ENCODE measurements at places on chromosomes 5 and 9.

DNA sequence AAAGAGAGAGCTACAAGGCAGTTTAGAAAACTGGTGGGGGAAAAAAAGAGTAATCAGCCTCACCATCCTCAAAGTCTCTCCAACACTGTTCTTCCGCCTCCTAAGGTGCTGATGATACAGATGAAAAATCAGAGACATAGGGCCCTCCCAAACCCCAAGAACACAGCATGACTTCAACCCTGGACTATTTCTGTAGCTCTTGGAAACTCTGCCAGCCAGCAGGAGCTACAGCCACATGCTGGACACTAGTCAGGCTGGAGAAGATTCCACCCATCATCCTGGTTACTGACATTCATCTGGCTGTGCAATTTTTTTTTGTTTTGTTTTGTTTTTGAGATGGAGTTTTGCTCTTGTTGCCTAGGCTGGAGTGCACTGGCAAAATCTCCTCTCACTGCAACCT lies 42.4 kb downstream of the OXCT1 start:
- DNase-seq = no peak

- DNase-seq = no peak
These were observed 45.1 kb downstream of the OSTF1 start for GRCh38 chr9:75133396-75133795.

DNA sequence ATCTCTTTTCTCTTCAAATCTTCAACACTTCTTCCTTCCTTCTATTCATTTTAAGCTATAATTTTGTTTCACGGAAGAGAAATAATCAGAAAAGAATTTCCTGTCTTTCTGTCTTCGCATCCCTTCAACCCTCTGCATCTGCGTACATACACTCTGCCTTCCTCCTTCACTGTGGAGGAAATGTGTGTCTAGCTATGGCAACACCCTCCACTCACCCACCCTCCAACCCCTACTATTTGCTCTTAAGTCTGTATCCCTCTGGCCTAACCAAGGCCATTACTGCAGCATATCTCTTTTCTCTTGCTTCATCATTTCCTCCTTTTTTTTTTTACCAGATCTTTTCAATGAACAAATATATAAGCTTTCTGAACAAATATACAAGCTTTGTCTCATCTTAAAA lies 105.7 kb upstream of the NUDT12 start:
- DNase-seq = no peak

DNA sequence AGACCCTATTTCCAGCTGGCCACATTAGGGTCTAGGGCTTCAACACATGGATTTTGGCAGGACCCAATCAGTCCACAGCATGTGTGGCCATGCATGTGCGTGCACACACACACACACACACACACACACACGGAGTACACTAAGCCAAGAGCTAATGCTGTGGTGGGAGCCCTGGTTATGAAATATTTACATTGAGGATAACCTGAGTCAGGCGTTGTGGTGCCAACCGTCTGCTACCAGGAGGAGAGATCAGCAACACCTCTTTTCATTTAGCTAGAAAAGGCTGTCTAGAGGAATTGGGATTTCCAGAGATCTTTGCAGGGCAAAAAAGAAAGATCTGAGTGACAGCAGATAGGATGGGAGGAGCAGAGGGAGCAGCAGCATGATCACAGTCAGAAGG lies 141.5 kb downstream of the TRPM3 start:
- no peak for DNase-seq

- no peak for DNase-seq
These were observed 101.2 kb downstream of the AOPEP start for GRCh38 chr9:94827584-94828304.

DNA sequence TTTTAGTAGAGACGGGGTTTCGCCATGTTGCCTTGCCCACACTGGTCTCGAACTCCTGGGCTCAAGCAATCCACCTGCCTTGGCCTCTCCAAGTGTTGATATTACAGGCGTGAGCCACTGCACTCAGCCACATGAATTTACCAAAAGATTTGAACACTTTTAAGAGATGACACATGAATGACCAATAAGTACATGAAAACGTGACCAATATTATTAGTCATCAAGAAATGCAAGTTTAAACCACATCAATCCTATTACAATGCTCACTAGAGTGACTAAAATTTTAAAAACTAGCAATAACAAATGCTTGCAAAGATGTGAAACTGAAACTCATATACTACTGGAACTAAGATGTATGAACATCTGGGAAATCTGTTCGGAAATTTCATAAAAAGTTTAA lies 54.3 kb downstream of the NR6A1 start:
- DNase-seq = no peak

- DNase-seq = no peak
These were observed 41.0 kb upstream of the GFPT2 start for GRCh38 chr5:180394031-180394636.

- no peak for DNase-seq
These were observed 34.9 kb upstream of the B4GALT1 start for GRCh38 chr9:33202018-33202417.

DNA sequence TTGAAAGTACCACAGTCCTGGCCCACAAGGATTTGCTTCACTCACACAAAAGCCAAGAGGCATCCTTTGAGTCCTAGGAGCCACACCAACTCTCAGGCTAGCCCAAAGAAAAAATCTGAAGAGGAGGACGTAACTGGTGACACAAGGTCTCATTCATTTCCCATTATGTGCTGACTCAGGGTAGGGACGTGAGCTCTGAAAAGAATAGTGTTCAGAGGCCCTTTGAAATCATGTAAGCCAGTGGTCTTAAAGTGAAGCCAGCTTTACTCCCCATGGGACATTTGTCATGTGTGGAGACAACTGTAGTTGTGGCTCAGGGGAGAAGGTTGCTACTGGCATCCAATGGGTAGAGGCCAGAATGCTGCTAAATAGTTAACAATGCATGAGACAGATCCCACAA lies 332.4 kb downstream of the KCTD16 start:
- DNase-seq = no peak

DNA sequence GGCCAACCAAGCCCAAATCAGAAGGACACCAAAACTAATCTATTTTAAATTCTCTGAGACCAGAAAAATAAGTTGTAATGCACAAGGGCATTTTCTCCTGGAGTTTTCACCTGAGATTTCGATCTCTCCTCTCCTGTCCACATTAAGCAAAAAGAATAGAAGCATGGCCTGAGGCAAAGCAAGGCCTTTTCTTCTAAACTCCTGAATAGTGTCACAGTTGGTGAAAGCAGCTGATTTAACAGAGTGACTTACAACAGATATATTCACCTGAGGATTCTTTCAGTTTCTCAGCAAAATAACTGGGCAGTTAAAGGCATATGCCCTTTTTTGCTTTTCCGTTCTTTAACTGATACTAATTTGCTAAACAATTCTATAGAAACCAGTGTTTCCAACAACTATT lies 547.7 kb downstream of the EFNA5 start:
- no peak for DNase-seq

DNA sequence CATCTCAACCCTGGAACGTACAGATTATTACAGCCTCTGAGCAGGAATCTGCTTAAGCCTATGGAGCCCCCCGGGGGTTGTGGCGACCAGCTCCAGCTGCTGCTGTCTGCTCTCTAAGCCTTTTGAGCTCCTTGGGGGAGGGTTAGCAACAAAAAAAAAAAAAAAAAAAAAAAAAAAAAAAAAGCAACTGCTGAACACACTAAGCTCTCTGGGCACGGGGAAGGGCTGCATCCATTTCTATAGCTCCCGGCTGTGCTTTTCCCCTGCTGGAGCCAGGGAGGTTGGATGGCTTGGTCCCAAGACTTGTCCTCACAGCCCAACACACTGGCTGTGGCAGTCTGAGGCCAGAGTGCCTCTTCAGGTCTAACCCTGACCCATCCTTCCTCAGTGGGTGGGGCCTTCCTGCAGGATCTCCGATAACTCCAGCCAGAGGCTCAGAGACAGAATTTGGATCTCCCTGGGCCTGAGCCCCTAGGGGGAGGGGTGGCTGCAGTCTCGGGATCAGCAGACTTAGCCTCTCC lies 82.1 kb downstream of the FBN2 start:
- DNase-seq = no peak

GRCh38 chr9:68913054-68913453 lies 100.9 kb downstream of the PRKACG start:
- DNase-seq = no peak

DNA sequence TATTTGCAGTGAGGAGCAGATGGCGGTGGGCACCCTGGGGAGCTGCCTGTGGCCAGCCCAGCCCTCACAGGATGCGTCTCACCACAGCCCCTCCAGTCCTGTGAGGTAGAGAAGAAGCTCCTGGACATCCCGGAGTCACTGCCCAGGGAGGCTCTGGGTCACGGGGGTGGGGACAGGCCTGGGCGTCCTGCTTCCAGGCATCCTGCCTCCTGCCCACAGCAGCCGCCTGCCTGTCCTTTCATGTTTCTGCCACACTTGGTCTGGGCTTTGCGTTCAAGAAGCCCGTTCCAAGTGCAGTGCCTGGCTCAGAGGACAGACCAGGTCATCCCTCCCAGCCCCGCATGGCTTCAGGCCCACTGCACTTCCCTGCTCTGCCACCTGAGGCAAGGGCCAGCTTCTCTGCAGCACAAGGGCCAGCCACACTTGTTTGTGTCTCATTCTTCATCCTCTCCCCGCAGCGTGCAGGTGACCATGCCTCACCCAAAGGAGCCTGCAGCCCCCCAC lies 38.2 kb downstream of the ZDHHC11B start:
- DNase-seq = no peak

DNA sequence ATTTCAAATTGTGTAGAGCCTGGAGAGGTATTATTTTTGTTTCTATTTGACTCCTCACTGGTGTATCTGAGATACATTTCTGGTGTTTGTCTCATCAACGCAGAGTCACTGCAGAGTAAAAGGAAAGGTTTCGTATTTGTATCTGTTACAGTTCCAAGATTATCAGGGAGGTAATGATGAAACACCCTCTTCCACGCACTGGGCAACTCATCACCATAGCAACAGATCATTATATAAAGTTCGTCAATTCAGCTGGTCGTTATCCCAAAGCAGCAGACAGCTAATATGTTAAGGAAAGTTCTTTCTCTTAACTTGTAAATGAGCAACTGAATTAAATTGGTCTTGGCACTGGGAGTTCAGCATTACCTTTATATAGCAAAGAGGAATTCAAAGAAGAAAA lies 513.5 kb downstream of the MTRR start:
- DNase-seq = no peak

DNA sequence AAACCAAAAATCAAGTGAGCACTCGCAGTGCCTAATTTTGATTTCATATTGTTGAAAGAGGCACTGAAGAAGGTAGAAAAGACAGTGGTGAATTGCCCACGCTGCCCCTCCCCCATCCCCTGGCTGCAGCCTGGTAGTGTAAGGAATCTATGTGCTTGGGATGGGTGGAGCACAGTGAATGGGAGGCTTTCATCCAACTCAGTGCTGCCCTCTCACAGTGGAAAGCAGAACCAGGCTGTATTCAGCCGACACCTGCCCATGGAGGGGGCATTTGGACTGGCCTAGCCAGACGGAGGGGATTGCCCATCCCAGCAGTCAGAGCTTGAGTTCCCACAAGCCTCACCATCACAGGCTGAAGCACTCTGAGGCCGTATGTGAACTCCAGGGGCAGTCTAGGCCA lies 800.4 kb upstream of the DMAC1 start:
- no peak for DNase-seq

- DNase-seq = no peak
These were observed 29.4 kb downstream of the ABITRAM start for GRCh38 chr9:108963459-108964143.

GRCh38 chr9:84567805-84568204 lies 101.7 kb upstream of the NTRK2 start:
- DNase-seq = no peak

DNA sequence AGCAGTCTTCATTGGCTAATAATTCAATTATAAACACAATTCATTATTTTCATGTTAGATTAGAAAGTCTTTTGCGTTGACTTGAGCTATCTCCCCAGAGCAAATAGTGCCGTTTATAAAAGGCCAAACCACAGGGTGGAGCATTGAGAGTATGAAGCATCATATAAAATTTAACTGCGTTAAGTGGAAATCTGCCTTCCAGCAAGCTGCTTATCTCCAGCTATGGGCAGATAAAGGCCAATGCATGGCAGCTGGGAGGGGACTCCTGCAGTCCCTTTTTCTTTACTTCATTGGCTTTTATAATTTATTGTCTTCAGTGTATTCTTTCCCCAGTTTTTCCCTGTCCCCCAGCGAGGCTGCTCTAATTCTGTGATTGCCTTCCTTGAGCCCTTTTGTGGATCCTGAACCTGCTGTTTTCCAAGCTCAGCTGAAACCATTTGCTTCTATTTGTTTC lies 113.7 kb downstream of the TMEM232 start:
- DNase-seq = no peak

- DNase-seq = no peak
These were observed 39.4 kb upstream of the SMIM32 start for GRCh38 chr5:136232316-136232715.

- DNase-seq = no peak
These were observed 165.9 kb downstream of the SH3GL2 start for GRCh38 chr9:17744786-17745185.

DNA sequence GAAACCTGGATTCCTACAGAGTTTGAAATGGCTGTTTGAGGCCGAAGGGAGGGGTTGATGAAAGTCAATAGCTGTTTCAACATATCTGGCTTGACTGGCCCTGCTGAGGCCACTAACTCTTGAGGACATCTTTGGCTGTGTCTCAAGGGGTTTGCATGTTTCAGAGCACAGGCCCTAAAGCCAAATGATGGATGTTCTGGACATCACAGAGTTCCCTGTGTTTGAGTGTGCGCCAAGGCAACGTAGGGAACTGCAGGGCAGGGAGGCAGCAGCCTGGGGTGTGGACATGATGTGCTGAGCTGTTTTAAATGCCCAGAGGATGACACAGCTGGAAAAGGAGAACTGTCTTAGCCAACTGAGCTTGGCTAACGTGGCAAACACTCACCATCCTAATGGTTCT lies 89.6 kb downstream of the RAPGEF1 start:
- peak; percentile 99 for DNase-seq

DNA sequence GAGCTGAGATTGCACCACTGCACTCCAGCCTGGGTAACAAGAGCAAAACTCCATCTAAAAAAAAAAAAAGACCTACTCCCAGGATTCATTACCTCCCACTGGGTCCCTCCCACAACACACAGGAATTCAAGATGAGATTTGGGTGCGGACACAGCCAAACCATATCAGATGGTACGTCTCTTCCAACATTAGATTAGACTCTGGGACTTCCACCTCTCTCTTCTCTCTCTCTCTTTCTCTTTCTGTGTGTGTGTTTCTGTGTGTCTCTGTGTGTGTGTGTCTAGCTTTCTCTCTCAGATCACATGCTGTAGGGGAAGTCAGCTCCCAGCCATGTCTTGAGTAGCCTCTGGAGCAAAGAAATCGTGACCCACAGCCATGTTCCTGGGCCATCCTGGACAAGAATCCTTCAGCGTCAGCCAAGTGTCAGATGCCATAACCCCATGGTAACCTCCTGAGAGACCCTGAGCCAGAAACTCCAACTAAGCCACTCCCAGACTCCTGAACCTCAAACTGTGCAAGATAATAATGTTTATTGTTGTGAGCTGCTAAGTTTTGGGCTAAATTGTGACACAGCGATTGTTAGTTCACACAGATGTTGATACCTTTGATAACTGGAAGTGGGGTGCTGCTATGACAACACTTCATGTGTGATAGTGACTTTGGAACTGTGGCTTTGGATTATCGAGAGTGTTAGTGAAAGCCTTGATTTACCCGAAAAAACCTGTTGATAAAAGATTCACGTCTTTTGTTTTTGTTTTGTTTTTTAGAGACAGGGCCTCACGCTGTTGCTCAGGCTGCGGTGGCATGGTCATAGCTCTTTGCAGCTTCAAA lies 4.1 kb upstream of the CMBL start:
- no peak for DNase-seq
